ENCODE measurements at places on chromosomes 5 and 9.

- DNase-seq, result no peak
These were observed 9.9 kb downstream of the SEPTIN8 start for GRCh38 chr5:132767150-132767549.

- peak; percentile 99 for DNase-seq
These were observed 30.4 kb downstream of the RNF145 start for GRCh38 chr5:159178978-159179377.

DNA sequence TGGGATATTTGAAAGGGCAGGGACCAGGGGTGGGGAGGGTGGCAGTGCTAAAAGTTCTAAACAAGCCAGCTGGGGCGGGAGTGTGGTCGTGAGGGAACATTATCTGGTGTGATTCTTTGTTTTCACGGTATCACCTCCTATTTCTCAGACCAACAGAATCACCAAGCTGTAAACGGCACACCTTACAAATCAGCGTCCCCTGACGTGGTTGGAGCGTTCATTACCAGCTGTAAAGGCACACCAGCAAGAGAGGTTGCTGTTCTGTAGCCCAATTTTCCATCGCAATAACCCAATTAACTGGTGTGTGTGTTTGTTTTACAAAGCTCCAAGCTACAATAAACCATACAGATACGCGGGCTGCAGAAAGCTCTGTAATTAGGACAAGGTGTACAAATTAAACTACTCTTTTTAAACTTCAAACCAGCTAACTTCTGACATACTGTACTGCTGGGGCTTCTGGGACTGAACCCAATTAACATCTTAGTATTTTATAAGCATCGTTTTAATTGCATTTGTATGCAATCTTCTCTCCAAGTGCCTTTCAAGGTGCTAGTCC, 303.6 kb upstream of the CLINT1 start:
- no peak for DNase-seq

GRCh38 chr9:83177747-83178146, 114.8 kb upstream of the RASEF start:
- no peak for DNase-seq

GRCh38 chr9:87422999-87423398, 74.7 kb upstream of the DAPK1 start:
- no peak for DNase-seq

DNA sequence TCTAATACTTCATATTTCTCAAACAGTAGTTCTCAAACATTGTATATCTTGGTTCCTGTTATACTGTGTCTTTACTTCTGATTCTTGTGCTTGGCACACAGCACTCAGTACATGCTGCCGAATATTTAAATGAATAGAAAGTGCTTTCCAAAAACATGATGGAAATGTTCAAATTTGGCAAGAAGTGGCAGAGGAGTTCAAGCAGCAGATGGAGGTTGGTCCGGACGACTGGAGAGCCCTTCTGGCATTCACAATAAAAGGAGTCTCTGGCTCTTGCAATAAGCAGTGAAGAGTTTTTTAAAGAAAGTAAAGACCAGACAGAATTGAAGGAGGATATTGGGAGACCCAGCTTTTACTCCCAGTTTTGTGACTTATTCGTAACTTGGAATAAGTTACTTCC, 36.3 kb downstream of the TSTD2 start:
- no peak for DNase-seq

DNA sequence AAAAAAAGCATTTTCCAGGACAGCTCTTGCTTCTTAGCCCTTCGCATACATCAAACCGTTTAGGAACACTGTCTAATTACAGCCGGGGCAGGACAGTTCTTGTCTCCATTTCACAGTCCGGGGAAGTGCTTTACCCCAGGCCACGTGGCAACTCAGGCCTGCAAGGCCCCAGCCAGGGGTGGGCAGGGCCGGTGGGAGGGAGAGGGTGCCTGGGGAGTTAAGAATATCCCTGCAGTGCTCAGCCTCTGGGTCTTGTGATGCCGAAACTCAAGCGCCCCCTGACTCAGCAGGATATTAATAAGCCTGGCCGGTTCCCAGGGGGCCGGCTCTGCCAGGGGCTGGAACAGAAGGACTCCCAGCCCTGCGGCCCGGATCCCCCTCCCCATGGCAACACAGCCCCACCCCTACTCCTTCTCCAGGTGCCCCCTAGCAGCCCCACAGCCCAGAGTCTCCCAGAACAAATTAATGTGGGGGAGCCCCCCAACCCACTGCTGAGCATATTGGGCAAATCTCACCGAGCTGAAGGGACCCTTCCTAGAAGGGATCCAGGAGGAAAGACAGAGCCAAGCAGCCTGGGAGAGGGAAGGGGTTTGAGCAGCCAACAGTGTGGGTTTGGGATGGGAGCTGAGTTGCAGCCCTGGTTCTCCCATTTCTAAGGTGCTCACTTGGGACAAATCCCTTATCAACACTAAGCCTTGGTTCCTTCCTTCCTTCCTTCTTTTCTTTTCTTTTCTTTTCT, 45.3 kb downstream of the PLPP7 start:
- DNase-seq, result peak; percentile 14

DNA sequence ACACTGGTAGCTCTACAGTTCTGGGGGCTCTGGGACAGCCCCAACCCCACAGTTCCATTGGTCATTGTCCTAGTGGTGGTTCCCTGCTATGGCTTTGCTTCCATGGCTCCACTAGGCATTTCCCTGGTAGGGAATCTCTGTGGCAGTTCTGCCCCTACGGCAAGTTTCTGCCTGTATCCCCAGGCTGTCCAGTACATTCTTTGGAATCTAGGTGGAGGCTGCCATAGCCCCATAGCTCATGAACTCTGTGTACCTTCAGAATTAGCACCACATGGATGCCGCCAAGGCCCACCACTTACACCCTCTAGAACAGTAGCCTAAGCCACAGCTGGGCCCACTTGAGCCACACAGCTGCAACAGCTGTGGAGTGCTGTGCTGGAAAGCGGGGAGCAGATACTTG, 3.3 kb upstream of the GOLM1 start:
- DNase-seq, result no peak

GRCh38 chr9:89541798-89542197, 43.9 kb upstream of the SEMA4D start:
- DNase-seq, result no peak

GRCh38 chr5:36033486-36033885, 33.2 kb downstream of the UGT3A2 start:
- no peak for DNase-seq

GRCh38 chr9:112334432-112334841, 1.0 kb upstream of the PTBP3 start:
- peak; percentile 36 for DNase-seq

- DNase-seq, result peak; percentile 34
These were observed 181.4 kb downstream of the FGF18 start for GRCh38 chr5:171600741-171601265.

GRCh38 chr5:141359790-141360426, at the start of gene PCDHGB2:
TSS of gene PCDHGB2 (plus strand) at chr5:141359994. CDS start at chr5:141360136, 142 bp downstream.
- DNase-seq, result peak; percentile 26

DNA sequence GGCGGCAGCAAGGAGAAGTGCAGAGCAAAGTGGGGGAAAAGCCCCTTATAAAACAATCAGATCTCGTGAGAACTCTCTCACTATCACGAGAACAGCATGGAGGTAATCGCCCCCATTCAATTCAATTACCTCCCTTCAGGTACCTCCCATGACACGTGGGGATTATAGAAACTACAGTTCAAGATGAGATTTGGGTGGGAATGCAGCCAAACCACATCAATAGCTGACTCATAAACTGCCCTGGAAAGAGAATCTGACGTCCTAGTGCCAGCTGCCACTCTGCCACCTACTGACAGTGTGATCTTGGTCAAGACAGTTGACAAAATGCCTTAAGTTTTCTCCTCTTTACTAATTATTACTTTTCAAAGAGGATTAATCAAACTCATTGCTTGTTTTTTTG, 128.3 kb downstream of the GPBP1 start:
- DNase-seq, result peak; percentile 67

- DNase-seq, result no peak
These were observed 1.2 kb upstream of the PSAT1 start for GRCh38 chr9:78295731-78296130.

DNA sequence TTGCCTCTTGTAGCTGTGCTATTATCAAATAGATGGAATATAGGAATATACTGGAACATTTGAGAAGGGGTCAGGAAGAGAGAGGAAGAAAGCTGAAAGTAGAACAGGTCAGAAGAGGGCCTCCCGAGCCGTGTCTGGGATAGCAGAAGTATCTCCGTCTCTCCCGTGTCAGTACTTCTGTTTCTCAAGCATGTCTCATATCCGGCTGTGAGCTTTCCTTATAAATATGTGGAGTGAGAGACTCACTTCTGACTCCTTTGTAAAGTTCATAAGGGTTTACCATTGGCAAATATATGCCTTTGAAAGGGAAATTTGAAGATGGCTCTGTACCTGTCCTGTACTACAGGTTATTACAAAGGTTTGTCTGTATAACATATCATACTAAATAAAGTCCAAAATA, 50.3 kb downstream of the MOCS2 start:
- DNase-seq, result peak; percentile 43

GRCh38 chr5:14695152-14695551, 30.6 kb downstream of the OTULIN start:
- DNase-seq, result no peak

DNA sequence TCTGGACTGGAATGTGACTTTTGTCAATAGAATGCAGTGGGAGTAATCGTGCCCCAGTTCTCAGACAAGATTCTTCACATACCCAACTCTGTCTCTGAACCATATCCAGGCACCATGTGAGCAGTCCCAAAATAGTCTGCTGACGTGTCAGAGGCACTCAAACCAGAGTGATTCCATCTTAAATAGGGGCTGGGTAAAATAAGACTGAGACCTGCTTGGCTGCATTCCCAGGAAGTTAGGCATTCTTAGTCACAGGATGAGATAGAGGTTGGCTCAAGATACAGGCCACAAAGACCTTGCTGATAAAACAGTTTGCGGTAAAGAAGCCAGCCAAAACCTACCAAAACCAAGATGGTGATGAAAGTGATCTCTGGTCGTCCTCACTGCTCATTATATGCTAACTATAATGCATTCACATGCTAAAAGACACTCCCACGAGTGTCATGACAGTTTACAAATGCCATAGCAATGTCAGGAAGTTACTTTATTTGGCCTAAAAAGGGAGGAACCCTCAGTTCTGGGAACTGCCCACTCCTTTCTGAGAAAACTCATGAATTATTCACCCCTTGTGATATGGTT, 16.9 kb upstream of the PLCXD3 start:
- DNase-seq, result peak; percentile 83

GRCh38 chr5:1118231-1118698, 6.4 kb upstream of the SLC12A7 start:
- peak; percentile 64 for DNase-seq

DNA sequence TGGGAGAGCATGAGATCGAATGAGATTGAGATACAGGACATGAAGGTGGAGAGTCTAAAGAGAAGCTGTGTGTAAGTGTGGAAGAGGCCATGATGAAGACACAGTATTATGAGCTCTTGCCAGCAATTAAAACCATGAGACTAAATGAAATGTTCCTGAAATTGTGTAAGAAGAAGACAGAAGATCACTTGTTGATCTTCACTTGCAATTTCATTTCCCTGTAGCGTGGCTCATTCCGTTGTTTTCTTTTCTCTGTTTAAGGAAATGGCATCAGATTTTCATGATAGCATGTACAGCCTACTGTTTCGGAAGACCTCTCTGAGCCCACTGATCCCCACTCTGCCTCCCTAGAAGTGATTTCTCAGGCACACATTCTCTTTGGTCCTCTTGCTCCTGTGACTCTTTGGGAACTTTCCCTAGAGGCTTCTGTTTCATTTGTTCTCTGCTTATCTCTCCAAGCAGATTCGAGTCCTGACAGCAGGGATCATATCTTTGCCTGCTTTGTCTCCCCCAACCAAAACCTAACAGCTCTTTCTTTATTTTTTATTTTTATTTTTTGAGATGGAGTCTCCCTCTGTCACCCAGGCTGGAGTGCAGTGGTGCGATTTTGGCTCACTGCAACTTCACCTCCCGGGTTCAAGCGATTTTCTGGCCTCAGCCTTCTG, 16.8 kb downstream of the PIP5K1B start:
- DNase-seq, result no peak

DNA sequence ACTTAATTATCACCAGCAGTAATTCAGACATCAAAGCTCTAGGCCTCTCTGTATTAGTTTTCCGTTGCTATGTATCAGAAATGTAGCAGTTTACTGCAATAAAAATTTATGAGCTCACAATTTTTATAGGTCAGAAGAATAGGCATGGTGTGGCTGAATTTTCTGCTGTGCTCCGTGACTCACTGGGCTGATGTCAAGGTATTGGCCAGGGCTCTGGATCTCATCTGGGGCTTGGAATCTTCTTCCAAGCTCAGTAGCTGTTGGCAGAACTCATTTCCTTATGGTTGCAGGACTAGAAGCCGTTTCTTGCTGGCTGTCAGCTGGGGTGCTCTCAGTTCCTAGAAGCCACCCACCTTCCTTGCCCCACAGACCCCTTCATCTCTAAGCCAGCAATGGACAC, 66.3 kb downstream of the PSAT1 start:
- DNase-seq, result no peak

- no peak for DNase-seq
These were observed 173.8 kb upstream of the OTULINL start for GRCh38 chr5:14407746-14408175.

DNA sequence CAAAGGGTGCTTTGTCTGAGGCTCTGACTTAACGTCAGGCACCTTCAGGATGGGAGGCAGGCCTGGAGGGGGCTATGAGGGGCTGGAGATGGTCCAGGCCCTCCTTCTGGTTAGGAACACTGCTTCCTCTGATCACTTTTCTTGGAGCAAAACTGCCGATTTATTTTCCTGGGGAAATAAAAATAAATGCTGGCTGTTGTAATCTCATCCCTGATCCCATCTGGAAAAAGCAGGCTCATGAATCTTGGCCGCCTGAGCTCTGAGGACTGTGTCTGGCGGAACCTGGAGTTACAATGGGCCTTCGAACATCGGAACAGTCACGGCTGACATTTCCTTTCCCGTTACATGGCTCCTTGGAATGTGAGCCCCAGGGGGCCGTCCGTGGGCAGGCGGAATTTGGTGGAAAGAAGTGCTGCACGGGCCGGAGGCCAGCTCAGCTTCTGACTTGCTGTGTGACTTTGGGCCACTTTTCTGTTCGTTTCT, 157.8 kb downstream of the RGS3 start:
- DNase-seq, result peak; percentile 86

- DNase-seq, result peak; percentile 3
These were observed 327.4 kb downstream of the SH3GL2 start for GRCh38 chr9:17906176-17906840.

DNA sequence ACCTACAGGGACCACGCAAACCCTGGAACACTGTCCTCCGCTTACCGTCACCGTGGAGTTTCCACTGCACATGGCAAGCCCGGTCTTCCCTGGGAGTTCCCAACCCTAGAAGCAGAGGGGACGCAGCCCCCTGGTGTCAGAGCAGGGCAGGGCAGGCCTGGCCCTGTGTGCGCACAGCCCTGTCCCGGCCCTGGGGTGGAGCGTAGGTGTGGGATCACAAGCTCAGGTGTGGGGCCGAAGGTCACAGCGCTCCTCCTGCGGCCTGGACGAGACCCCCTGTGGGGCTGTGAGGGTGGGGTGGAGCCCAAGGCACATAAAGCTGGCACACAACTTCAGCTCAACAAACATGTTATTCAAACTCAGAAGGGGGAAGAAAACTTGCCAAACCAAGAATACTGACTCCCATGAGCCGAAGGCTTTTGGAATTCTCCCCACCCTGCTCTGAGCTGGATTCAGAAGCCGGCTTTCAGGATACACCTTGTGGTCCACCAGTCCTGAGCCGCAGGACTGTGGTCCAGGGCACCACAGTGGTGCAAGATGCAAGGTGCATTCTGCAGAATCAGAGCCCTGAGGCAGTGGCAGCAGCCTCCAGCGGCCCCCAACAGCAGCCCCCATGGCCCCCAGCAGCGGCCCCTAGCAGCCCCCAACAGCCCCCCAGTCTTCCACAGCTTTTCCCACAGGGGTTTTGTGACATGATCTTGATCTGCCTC, 11.8 kb upstream of the EXOC3 start:
- peak; percentile 30 for DNase-seq

GRCh38 chr9:114962809-114963208, 32.4 kb upstream of the TNFSF8 start:
- DNase-seq, result no peak

- no peak for DNase-seq
These were observed 55.4 kb upstream of the RNF130 start for GRCh38 chr5:180126716-180127681.

All from iris pigment epithelial cell (primary cell).